ENCODE measurements at places on chromosomes 5 and 9.

DNA sequence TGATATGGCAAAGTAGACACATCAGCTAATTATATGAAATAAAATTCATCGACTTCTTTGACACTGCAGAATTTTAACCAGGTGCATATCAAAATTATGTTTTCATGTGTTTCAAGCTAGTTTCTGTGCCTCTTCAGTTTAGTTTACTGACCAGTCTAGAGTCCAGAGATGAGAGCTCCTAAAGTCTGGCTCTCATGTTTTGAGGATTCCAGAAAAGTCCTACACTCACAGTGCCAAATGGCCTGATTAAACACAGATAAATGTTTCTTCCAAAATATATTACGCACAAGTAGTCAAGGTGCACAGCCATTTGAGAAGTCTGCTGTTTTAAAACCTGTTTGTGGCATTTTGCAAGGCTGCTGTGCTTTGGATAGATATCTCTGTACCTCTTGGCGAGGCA lies 15.6 kb downstream of the RGMB start:
- no peak for DNase-seq

- no peak for DNase-seq
Measured at GRCh38 chr5:3098821-3099220, 347.3 kb upstream of the IRX2 start.

DNA sequence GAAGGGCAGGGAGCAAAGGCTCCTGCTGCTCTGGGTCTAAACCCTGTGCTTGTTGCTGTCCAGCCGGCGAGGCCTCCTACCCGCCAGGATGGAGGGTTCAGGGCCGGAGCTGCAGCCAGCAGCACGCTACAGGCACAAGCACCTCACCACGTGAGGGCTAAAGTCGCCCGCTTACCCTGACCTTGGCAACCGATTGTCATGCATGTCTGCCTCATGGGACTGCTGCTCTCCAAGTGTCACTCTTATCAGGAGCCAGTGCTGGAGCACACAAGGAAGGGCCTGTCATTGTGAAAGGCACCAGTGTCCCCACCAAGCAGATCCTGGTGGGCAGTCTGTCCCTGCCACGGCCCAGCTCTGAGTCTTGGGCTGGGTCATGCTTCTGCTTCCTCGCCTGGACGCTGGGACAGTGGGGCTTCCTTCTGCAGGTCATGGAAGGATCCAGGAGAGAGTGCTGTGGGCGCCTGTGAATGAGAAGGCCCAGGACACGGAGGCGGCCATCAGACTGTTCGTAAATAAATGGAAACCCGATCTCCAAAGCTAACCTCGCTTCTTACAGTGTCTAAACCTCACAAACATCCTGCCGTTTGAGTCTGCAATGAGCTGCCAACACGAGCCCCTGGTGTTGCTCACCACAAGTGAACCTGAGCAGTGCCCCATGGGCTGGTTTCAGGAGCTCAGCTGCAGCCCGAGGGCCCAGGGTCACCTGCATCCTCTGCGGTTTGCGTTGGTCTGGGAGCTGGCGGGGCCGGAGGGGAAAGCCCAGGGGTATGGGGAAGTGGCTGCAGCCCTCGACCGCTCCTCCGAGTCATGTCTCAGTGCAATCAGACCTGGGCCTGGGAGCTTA lies 58.2 kb upstream of the RXRA start:
- no peak for DNase-seq

- no peak for DNase-seq
Measured at GRCh38 chr5:146890731-146891440, 12.3 kb upstream of the PPP2R2B start.

GRCh38 chr5:31366941-31367340 lies 165.0 kb downstream of the DROSHA start:
- DNase-seq: no peak

DNA sequence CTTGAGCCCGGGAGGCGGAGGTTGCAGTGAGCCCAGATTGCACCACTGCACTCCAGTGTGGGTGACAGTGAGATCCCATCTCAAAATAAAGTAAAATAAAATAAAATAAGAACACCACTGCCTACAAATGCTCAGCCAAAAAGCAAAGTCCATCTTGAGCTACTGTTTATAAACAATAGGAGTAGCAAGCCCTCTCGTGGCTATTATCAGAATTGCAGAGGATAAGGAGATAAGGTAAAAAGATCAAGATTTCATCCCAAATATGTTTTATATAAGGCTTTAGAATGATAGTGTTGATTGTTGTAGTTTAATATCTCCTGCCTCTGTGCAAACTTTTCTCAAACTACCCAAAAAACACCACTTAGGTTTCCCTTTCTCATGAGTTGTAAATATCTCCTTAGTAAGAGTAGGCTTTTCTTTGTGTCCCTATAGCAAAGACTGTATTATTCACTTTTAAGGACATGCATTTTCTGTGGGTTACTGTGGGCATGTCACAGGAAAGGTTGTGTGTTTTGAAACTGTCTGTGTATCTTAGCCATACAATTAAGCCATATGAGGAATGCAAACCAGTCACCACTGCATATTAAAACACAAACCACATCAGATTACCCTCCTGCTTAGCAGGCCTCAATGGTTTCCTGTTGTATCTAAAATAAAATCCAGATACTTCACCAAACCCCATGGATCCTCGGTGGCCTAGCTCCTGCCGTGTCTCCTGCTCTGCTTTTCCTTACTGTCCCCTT lies 31.8 kb upstream of the CKS2 start:
- DNase-seq: no peak

GRCh38 chr5:124639095-124639665 lies 107.3 kb downstream of the ZNF608 start:
- DNase-seq: no peak

DNA sequence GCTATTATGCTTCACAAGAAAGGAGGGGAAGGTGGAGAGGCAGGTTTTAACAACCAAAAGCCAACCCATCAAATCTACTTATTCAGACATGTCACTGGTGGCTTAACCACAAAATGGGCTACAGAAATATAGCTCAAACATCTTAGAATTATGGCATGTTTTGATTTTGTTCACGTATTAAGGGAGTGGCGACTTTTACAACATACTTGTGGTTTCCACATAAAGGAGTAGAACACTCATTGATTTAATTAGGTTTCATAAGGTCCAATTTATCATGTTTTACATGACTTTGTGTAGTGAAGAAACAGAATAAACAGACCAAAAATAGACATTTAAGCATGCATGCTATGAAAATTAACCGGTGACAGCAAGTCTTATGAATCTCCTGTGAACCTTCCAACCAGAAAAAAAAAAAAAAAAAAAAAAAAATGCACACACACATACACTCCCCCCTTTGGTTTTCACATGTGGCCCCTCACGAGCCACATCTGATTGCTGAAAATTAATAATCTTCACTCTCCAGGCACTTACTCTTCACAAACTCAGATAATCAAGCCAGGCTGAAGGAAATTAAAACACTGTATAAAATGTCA lies 5.4 kb downstream of the ZNF608 start:
- no peak for DNase-seq

DNA sequence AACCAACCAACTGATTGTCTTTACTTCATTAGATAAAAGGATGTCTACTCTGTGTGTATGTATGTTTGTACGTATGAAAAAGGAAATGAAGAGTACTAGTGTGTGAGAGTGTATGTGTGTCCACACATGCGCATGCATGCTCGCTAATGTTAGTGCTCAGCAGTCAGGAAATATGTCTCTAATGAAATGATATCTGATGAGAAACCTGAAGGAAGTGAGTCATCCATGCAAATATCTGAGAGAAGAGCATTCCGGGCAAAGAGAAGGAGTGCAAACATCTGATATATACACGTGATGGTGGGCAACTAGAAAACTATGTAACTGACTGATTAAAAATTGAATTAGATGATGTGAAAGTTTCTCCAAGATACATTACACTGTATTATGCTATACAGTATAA lies 29.6 kb upstream of the UGCG start:
- no peak for DNase-seq

- peak; percentile 52 for DNase-seq
Measured at GRCh38 chr5:179610109-179610902, 13.2 kb downstream of the HNRNPH1 start.

DNA sequence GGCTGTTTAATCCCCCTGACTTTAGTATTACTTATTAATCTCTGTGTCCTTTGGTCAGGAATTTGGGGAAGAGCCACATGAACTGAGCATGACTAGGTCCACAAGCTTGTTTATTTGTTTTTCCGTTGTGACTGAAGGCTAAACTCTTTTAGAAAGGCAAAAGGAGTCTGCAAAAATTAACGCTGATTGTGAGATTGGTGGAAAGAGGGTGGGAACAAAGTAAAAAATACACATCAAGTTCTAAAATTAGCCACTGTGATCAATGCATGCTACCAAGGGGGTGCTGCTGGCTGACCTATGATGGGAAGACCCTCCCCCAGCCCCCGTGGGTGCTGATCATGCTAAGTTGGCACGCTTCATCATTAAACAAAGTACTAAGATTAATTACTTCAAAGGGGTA lies 356.8 kb downstream of the ADGRV1 start:
- DNase-seq: no peak

- peak; percentile 39 for DNase-seq
Measured at GRCh38 chr5:1316588-1317340, 21.9 kb upstream of the TERT start.
